ENCODE measurements at places on chromosomes 3 and 15. TPM values are rescaled to one million over a fixed set of nuclear protein-coding genes. Genes with fewer than 3 reads are reported as not detected.

The LIPC gene
- not detected for total RNA-seq

GRCh38 chr3:187871204-187871591 lies 125.9 kb upstream of the BCL6 start:
- no peak for DNase-seq

DNA sequence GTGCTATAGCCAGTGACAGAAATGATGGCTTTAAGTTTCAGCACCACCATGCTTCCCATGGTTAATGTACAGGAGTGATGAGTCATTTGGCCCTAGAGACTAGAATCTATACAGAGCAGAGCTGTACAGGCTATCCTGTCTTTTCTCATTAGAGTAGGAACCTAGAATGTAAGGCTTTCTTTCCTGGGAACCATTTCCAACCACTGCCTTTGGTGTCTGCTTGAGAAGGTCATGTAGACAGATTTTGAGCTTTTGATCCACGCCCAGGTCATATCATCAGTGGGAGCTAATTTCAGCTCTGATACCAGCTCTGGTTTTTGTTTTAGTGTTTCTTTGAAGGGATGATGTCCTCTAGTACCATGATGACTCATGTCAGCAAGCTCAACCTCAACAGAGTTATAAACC lies 543.1 kb downstream of the NTRK3 start:
- DNase-seq = no peak

DNA sequence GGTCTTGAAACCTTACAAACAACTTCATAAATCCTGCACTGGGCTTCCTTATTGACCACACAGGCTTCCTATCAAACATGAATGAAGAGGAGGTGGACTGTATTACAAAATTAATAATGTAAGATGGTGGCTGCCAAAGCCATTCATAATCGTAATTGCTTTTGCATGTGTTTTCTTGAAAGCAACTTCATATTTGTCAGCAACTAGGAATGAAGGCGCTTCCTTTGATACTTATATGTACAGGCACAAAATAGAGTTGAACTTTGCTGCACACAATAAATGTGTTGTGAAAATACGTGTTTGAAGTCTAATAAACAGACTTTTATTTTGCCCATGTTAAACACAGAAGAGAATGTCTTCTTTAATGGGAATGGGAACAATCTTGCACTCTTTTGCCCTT lies 72.1 kb upstream of the OXTR start:
- no peak for DNase-seq

The IL16 gene
- 20.3 TPM for total RNA-seq

DNA sequence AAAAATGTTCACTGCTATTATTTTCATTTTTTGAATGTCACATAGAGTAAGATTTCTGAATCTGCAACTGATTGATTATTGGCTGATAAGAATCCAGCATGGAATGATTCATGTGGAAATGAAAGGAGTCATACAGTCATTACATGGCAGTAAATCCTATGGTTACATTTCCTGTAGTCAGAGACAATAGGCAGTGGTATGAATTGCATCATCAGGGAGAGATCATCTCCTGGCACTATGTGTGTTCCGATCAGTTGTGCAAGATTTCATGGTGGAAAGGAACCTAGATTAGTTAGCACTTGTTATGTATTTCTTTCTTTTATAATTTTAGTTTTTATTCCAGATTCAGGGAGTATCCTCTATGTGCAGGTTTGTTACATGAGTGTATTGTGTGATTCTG lies 38.8 kb downstream of the SLC12A1 start:
- no peak for DNase-seq

The FETUB gene
- not detected for total RNA-seq

DNA sequence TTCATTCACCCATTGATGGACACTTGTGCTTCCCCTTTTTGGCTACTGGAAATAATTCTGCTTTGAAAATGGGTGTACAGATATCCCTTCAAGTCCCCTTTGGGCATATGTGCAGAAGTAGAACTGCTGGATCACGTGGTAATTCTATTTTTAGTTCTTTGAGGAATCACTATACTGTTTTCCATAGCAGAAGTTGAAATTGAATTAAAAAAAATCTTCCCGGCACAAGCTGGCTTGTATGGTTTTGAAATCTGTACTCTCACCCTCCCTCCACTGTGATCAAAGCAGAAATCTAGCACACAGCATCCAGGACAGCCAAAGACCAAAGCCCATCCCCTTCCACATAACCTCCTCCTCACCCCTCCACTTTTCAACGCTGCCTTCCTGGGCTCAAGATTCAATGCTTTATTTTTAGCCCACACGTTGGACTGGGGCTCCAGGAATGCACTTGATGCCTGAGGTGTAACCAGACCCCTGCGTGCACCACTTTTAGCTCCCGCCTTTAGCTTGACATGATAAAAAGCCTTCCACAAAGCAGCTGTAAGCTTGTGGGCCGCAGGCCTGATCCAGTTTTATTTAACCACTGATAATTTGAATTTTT lies 29.9 kb downstream of the TMEM40 start:
- no peak for DNase-seq

The IL20RB gene
- total RNA-seq = 1.6 TPM

The GATM gene
- total RNA-seq = 31.5 TPM

GRCh38 chr3:1661839-1662238 lies 436.8 kb upstream of the CNTN4 start:
- no peak for DNase-seq

GRCh38 chr15:41424809-41425208 lies 7.9 kb downstream of the RTF1 start:
- DNase-seq = no peak

- DNase-seq = no peak
These were observed 29.5 kb downstream of the CMTM7 start for GRCh38 chr3:32421185-32421584.

DNA sequence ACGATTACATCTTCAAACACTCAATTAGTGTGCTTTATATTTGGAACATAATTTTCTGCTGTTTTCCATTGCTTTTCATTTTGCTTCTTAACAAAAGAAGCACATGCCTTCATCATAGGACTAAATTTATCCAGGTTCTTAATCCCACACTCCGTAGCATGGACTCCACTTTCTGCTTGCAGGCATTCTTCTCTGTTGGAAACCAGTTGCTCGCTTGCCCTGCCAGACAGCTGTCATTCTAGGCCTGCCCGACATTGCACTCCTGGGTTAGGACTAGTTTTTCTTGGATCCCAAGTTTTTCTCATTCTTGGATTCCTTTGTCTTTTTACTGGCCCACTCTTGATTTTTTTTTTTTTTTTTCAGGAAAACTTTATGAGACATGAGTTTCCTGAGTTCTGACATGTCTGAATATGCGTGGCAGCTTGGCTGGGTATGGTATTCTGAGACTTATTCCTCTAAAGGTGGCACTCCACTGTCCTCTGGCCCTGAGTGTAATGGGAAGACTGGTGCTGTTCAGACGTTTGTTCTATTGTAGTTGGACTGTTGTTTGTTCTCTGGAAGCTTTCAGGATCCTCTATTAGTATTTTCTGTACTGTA lies 6.3 kb upstream of the ATP1B3 start:
- no peak for DNase-seq

DNA sequence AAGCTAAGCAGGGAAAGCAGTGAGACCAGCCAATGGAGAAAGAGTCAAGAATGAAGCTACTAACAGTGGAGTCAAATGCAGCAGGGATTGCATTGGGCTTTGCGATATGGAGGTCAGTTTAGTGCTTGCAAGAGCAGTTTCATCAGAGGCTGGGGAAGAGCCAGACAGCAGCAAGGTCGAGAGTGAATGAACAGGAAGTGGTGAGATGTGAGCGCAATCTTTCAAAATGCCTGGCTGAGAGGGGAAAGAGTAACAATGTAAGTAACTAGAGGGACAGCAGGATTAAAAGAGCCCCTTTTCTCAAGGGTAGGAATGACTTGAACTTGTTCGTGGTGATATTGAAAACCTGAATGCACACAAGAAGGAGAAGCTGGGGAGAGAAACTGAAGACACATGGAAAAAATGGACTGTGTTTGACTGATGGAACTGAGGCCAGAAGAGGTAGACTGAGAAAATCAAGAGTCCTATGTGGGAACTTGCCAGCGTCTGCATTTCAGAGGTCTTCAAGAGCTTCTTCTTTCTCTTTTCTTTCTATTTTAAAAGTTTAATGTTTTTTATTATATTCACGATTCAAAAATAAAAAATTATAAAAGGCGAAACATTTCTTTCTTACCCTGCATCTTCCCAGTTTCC lies 30.6 kb upstream of the GPR160 start:
- no peak for DNase-seq

GRCh38 chr15:43209059-43209824 lies 11.6 kb downstream of the EPB42 start:
- no peak for DNase-seq

The GORASP1 gene
- total RNA-seq = 58.2 TPM

- no peak for DNase-seq
These were observed 5.9 kb downstream of the TMEM42 start for GRCh38 chr3:44867421-44868111.

DNA sequence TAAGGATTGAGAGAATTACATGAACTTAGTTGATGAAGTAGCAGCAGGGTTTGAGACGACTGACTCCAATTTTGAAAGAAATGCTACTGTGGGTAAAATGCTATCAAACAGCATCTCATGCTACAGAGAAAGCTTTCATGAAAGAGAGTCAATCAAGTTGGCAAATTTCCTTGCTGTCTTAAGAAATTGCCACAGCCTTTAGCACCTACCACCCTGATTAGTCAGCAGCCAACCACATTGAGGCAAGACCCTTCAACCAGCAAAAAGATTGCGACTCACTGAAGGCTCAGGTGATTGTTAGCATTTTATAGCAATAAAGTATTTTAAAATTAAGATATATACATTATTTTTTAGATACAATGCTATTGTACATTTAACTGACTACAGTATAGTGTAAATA lies 80.9 kb downstream of the RAP2B start:
- DNase-seq = no peak

The SLC15A2 gene
- total RNA-seq = 4.1 TPM

DNA sequence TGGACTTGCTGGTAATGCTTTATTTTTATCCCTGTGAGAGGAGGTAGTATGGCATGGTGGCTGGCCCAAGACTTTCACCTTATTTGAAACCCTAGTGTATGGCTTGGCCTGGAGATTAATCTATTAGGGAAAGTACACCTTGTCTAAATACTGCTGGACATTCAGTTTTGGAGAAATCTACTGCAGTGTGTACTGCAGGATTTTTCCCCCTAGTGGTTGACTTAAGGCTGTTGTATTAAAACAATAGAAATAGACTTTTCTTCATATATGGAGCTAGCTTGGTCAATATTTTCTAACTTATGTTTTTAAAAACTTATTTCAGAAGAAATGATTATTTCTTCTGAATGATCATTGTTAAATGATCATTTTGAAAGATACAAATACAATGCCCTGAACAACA lies 13.9 kb upstream of the SLITRK3 start:
- DNase-seq = no peak

The CACNA2D2 gene
- 1.5 TPM for total RNA-seq

The OSBPL10 gene
- total RNA-seq = 47.4 TPM

DNA sequence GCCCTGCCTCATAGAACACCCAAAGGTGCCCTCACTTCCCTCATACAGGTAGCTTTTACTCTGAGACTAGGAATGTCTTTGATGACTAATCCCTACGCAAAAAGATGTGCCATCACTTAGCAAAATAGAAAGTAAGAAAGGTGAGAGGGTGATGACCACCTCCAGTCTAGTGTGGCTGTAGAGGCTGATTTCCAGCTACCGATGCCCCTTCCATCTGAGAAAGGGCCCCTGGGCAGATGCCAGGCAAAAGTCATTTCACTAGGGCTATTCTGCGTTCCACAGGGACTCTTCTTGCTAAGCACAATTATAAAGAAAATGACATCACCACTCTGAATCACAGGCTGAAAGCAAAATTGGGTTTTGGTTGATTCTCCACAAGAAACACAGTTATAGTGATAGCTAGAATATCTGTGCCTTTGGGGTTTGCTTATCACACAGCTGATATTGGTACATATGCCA lies 77.4 kb downstream of the RBPMS2 start:
- DNase-seq = no peak

The ACKR2 gene
- total RNA-seq = 1.8 TPM

DNA sequence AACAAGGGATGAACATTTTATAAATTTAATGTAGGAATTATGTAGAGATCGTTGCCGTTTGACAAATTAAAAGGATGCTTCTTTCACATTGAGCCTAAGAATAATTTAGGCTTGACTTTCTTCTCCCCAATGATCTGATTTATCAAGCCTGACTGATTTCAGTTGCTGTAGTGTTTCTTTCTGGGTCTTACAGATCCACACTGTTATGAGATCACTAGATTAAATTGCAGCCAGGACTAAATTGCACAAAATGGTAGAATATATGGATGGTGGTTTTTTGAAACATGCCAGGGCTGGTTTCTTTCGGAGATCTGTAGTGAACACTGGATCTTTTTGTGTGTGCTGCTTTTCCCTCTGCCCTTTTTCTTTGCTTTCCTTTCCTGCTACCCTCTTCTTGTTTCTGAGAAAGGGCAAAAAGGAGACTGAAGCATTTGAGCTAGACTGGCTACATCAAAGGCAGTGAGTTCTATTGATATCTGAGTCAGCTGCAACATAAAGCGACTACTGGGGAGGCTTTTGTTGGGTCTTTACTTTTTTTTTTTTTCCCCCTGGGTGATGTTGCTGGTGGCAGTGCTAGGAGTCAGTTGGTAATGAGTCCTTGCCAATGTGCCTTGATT lies 83.0 kb downstream of the AKAP13 start:
- DNase-seq = no peak

- no peak for DNase-seq
These were observed 9.2 kb upstream of the ACSBG1 start for GRCh38 chr15:78243491-78243941.

GRCh38 chr3:109195815-109196214 lies 59.3 kb downstream of the C3orf85 start:
- DNase-seq = no peak

- no peak for DNase-seq
These were observed 38.6 kb upstream of the LACTB start for GRCh38 chr15:63083044-63083443.

- no peak for DNase-seq
These were observed 23.5 kb upstream of the SQOR start for GRCh38 chr15:45611305-45611704.

The GP5 gene
- total RNA-seq = not detected

The ZNF620 gene
- 0.96 TPM for total RNA-seq

GRCh38 chr3:23748398-23749110 lies 57.2 kb upstream of the UBE2E1 start:
- DNase-seq = no peak

The THRB gene
- total RNA-seq = 39.2 TPM

GRCh38 chr3:72426618-72427397 lies 421.4 kb downstream of the SHQ1 start:
- no peak for DNase-seq

GRCh38 chr3:107796791-107797190 lies 274.0 kb downstream of the BBX start:
- no peak for DNase-seq

GRCh38 chr15:37072181-37072580 lies 28.2 kb downstream of the MEIS2 start:
- DNase-seq = no peak
